8988T (cell line): ENCODE measurements at places on chromosomes 12 and 14.

DNA sequence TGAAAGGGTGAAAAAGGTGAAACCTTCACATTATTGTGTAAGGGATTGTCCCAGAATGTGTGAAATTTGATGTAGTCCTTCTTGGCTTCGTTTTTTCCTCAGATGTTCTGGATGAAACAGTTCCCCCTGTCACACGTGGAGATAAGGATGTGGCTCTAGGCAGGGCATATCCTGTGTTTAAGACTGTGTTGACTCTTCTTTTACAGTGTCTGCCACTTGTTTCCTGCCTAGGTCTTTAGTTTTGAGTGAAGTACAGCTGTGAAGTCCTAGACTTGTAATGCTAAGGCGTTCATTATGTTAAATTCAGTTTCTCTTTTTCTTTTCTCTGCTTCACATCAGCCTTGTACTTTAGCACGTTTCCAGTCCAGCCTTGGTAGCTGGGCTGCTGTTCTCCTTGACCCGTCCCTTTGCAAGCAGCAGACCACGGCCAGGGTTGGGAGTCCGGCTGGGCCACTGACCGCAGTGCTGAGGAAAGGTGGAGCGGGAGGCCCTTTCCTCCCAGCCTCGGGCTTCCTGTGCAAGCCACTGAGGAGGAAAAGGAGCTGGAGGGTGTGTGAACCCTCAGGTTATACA, 59.1 kb downstream of the RASSF3 start:
- DNase-seq = no peak

DNA sequence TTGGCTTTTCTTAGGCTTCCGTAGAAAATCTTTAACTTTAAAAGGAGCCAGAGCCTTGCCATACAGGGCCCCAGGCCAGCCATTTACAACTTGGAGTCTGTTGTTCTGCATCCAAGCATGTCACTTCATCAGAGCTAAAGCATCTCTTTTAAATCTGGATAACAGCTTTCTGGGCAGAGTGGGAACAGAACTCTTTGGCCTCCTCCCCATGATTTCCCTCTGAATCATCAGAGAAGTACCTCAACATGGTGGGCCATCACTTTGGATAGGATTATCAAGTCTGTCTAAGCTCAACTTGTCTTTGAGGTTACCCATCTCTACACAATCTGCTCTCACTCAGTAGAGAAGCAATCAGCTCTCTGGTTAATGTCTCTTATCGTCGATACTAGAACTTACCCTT, 170.9 kb downstream of the SLC6A15 start:
- DNase-seq = no peak

GRCh38 chr12:93813972-93814821, 137.0 kb downstream of the CRADD start:
- no peak for DNase-seq

GRCh38 chr12:72586456-72586855, 314.3 kb downstream of the TRHDE start:
- no peak for DNase-seq

GRCh38 chr12:32139064-32139421, 32.4 kb downstream of the BICD1 start:
- DNase-seq = no peak
